ENCODE measurements at places on chromosomes 2 and 18. TPM values are rescaled to one million over a fixed set of nuclear protein-coding genes. Genes with fewer than 3 reads are reported as not detected.

SFXN5 gene
- 4.2 TPM for total RNA-seq

STEAP3 gene
- total RNA-seq: 5.0 TPM

UGT1A6 gene
- not detected for total RNA-seq

SH3BP4 gene
- 31.1 TPM for total RNA-seq

GPR55 gene
- not detected for total RNA-seq

TSPYL6 gene
- total RNA-seq: not detected

IL37 gene
- not detected for total RNA-seq

MEP1B gene
- not detected for total RNA-seq

SLC35F5 gene
- 60.1 TPM for total RNA-seq

CEBPZ gene
- 35.0 TPM for total RNA-seq

ERFE gene
- total RNA-seq: 24.2 TPM

CNNM3 gene
- 3.8 TPM for total RNA-seq

ALPI gene
- not detected for total RNA-seq

KIAA2012 gene
- not detected for total RNA-seq

ARHGEF33 gene
- 0.32 TPM for total RNA-seq

EVA1A gene
- 11.9 TPM for total RNA-seq

ABHD3 gene
- total RNA-seq: 7.5 TPM

C2orf80 gene
- total RNA-seq: not detected

CIDEA gene
- total RNA-seq: not detected

SLC23A3 gene
- total RNA-seq: 0.16 TPM

PSME4 gene
- 14.8 TPM for total RNA-seq

ZNF892 gene
- 0.18 TPM for total RNA-seq

DNAJB2 gene
- total RNA-seq: 35.3 TPM

RRM2 gene
- total RNA-seq: 15.0 TPM

SLC11A1 gene
- under 0.01 TPM for total RNA-seq

IL1R2 gene
- 4.9 TPM for total RNA-seq

CROCC2 gene
- total RNA-seq: not detected

BOLL gene
- total RNA-seq: not detected

TAF1B gene
- total RNA-seq: 13.9 TPM

HOXD8 gene
- not detected for total RNA-seq

FAM124B gene
- 1.8 TPM for total RNA-seq

DNAH7 gene
- 1.8 TPM for total RNA-seq

RBFA gene
- total RNA-seq: 24.9 TPM

SERPINB3 gene
- not detected for total RNA-seq

KRTCAP3 gene
- not detected for total RNA-seq

NT5C1B gene
- total RNA-seq: not detected

ACTR3 gene
- 212 TPM for total RNA-seq

RAPGEF4 gene
- total RNA-seq: 11.0 TPM

STRN gene
- 7.8 TPM for total RNA-seq

ANKRD30B gene
- total RNA-seq: not detected

RASGRP3 gene
- 1.8 TPM for total RNA-seq

EXOC6B gene
- total RNA-seq: 21.8 TPM

CXCR1 gene
- total RNA-seq: not detected

SIX2 gene
- 19.1 TPM for total RNA-seq

All from cardiac atrium fibroblast (primary cell).